ENCODE measurements at places on chromosomes 6 and 20.

GRCh38 chr6:142331075-142331551 lies 29.3 kb downstream of the ADGRG6 start:
- DNase-seq: peak; percentile 53

DNA sequence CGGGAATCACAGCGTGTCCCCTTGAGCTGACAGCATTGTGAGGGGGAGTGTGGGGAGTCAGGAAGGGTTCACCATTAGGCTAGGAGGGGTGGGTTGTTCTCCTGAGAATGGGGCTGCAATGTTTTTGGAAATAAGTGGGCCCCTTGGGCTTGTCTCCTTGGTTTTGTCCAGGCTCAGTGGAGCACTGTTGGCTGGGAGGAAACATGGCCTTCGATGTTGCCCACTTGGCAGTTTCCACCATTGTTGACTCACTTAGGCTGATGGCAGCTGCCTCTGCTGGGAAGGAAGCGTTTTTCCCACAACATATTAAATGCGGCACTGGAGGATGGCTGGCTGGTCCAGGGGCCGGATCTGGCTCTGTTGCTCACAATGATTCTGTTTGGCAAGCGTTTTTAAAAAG lies 512.1 kb downstream of the QKI start:
- DNase-seq: peak; percentile 54

DNA sequence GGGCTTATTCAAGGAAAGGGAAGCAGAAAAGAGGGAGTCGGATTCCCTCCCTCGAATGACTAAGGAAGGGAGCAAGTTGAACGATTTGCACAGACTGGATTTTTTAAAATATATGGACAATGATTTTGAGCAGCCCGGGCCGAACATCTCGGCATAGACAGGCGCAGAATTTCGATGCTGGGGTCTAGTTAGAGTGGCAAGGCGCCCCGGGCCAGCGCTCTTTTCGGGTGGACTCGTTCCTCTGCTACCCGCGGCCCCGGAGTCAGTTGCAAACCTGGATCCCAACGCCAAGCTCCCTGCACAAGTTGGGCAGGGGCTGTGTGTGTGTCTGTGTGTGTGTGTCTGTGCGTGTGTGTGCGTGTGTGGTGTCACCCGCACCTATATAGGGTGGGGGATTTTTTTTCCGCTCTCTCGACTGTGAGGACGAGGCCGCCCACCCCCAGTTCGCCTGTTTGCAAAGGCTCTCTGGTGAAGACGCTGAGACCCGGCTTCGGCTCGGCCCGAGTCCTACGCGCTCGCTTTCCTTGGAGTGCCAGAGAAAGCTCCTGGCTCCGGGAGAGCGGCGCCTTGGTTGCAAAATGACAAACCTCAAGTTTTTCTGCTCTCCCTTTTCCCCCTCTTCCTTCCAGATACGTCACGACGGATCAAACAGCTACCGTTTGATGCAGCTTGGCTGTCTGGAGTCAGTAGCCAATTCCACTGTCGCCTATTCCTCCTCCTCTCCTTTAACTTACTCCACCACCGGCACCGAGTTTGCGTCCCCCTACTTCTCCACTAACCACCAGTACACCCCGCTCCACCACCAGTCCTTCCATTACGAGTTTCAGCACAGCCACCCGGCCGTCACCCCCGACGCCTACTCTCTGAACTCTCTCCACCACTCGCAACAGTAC lies 1.4 kb downstream of the TFAP2D start:
- no peak for DNase-seq

GRCh38 chr20:20034486-20034885 lies 17.3 kb downstream of the NAA20 start:
- DNase-seq: no peak

DNA sequence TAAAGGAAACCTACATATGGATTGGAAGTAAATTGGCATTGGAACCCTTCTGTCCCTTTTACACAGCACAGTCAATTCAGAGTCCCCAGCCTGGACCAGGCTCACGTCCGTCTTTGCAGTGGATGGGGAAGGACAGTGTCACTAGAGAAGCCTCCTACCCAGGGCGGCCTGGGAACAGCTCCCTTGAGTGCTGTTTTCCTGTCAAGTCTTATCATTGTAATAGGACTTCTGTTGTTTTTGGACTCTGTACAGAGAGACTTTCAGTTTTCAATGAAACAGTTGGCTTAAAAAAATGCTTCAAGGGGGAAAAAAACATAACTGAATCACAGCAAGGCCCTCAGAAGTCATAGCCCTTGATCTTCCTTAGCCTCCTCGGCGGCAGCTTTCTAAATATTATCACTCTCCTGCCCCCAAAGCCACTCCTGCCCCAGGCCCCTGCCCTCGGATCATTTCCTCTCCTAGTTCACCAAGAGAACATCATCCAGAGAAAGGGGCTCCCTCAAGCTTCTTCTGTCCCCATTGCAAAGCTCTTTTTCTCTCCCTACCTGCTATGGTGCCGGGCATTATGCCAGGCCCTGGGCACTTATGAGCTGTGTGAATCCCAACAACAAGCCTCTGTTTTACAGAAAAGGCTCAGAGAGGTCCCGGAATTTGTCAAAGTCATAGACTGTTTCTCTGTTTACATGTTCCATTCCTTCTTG lies 37.8 kb upstream of the CNKSR3 start:
- DNase-seq: peak; percentile 71

GRCh38 chr20:58710481-58711265 lies 18.1 kb downstream of the NPEPL1 start:
- no peak for DNase-seq

GRCh38 chr20:11799281-11799684 lies 118.4 kb upstream of the BTBD3 start:
- DNase-seq: no peak
